ENCODE measurements at places on chromosomes 12 and 14.
A peak's percentile ranks its signal among the peaks of the same experiment; 100 is the strongest.

- DNase-seq, result no peak
These were observed 111.3 kb downstream of the TSHR start for GRCh38 chr14:81066672-81067071.

DNA sequence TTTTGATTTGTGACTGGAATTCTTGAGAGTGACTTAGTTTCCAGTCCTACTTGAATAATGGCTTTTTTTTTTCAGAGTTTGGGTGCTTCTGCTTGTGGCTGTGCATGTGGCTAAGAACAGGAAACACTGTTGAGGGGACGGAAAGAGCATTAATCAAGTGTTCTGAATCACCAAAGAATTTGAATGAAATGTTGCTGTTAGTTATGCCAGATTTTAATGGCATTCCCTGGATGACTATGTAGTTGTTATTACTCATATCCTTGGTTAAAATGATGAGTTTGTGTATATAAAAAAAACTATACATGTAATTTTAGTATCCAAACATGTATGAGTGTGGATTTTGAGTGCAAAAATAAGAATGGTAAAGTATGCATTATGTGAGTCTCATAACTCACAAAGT is 347.9 kb downstream of the BCAT1 start:
- no peak for DNase-seq

GRCh38 chr14:100015251-100015655 is 50.0 kb upstream of the EVL start:
- DNase-seq, result peak; percentile 29

DNA sequence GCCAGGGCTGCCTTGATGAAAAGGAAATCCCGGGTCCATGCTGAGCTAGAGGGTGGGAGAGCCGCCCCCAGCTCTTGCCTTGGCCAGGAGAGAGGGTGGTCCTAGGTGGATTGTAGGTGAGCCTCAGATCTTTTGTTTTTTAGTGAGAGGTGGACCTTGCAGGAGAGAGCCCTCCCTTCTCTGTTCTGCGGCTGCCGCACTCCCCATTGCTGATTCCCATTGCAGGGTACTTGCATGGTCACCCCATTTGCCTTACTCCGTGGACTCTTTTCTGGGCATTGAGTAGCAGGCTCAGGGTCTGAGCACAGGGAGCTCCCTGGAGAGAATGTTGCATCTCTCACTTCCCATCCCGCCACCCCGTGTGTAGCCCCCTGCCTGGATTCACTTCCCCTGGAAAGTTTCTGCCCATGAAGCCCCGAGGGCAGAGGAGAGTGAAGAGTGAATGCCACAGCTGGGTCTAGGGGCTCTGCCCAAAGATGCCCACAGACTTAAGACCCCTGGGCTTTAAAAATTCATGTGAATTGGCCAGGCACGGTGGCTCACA is 10.2 kb downstream of the VASH1 start:
- DNase-seq, result peak; percentile 36

DNA sequence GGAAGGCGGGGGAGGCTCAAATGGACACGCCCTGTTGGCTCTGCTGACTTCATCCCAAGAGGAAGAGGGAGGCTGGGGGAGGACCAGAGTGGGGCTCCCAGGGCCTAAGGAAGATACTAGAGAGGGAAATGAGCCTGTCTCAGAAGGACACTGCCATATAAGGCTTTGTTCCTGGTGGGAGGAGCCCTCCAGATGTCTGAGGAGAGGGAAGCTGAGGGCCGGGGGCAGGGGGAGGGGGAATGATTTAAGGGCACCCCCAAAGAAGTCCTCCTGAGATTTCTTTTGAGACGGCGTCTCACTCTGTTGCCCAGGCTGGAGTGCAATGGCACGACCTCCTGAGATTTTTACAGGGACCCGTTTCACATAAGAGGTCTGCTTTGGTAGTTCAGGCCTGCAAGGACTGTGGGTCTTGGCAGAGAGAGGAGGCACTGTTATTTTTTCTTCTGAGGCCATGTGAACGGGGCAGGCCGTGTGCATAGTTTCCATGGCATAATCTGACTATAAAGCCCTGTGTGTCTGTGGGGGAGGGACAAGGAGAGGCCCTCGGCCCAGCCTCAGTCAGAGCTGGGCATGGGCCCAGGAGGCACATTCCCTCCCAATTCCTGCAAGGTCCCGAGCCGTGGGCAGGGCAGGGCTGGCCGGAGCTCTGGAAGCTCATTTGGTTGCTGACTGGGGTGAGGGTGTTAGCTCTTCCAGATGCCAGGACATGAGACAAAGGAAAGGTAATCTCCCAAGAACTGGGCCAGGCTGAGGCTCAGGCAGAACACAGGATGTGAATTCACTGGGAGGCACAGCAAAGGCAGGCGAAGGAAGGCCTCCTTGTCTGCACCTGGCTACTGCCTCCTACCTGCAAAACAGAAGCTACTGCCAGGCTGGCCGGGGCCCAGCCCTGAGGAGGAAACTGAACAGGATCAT is 22.2 kb upstream of the PLEKHG3 start:
- DNase-seq, result no peak
